ENCODE measurements at places on chromosomes 1 and 21.

- no peak for DNase-seq
Observed at GRCh38 chr1:217620814-217621213, 10.1 kb downstream of the GPATCH2 start.

DNA sequence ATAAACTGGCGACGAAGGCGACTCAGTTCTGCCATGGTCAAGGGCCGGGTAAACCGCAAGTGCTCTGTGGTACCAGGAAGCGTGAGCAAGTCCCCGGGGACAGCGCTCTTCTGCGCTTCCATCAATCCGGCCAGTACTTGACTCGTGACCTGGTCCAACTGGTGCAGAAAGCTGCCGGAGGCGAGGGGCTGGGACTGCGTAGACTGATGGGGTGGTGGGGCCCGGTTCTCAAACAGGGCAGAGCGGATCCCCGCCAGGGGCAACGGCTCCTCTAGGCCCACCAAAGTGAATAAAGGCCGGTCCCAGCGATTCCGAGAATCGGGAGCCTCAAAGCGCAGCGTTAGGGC is 852 bp downstream of the KTI12 start:
- no peak for DNase-seq

DNA sequence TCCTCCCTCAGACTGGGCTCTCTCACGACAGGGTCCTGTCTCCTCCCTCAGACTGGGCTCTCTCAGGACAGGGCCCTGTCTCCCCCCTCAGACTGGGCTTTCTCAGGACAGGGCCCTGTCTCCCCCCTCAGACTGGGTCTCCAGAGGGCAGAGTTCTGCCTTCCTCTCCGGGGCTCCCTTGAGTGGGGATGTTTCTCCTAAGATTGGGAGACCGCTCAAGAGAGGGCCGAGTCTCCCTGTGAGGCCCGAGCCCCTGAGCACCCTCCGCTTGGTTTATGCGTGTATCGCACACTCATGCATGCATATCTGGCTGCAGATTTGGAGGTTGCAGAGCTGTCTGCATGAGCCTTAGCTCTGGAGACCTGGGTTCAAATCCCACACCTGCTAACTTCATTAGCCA is 39.3 kb upstream of the CSF3R start:
- DNase-seq: no peak

GRCh38 chr1:160260406-160261382 is 1.7 kb downstream of the DCAF8 start:
- no peak for DNase-seq

GRCh38 chr21:35366394-35367080 is 317.4 kb upstream of the RUNX1 start:
- DNase-seq: no peak

- DNase-seq: no peak
Observed at GRCh38 chr1:25680701-25681100, 64.1 kb downstream of the MAN1C1 start.

- DNase-seq: peak; percentile 31
Observed at GRCh38 chr21:38159355-38159754, 97.4 kb upstream of the KCNJ15 start.

- no peak for DNase-seq
Observed at GRCh38 chr1:190169311-190170067, 308.2 kb downstream of the BRINP3 start.

- DNase-seq: no peak
Observed at GRCh38 chr1:1926886-1927660, 8.0 kb upstream of the TMEM52 start.

GRCh38 chr1:58233729-58234128 is 312.8 kb downstream of the OMA1 start:
- no peak for DNase-seq

DNA sequence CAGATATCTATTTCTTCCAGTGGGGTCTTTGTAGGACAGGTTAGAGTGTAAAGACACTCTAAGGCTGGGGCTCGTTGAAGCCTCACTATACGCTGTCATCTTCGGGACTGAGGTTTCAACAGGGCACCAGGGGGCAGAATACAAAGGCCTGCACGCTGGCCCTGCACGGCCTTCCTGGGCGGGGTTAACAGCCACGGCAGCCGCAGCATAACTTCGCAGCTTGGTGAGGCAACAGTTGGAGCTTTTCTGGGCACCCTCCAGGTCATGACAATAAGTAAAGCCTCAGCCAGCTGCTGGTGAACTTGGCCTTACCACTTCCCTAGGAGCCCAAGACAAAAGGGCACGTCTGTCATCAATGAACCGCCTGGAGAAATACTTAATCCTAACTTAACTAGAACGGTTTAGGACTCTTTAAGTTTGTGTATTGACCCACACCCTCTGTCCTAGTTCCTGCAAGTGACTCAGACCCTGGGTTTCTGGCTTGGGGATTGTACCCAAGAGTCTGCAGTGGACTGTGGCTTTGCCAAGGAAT is 2.3 kb upstream of the RUNX1 start:
- DNase-seq: no peak

GRCh38 chr1:204112876-204113730 is 38.7 kb downstream of the ETNK2 start:
- DNase-seq: no peak

DNA sequence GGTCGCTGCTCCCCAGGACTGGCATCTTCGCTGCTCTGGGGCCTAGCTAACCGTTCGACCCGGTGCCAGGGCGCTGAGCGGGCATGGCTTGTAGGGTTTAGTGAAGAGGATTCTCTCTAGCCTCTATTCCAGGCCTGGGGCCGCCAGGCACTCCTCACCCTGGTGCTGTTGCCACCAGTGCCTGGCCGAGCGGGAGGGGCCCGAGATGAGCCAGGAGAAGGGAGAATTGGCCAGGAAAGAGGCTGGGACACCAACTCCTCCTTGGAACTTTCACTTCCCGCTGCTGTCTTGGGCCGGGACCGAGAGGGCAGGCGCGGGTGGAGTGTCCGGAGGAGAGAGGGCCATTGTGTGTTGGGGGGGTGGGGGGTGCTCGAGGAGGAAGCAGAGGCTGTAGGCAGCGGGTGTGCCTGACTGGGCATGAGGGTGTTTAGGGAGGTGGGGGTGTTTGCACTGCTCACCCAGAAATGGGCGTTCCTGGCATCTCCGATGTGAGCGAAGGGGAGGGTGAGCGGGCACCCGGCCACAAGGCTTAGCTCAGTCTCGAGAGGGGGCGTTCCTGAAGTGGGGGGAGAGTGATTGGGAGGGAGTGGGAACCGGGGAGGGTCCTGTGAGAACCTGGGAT is 772 bp downstream of the ADAM15 start:
- DNase-seq: no peak

DNA sequence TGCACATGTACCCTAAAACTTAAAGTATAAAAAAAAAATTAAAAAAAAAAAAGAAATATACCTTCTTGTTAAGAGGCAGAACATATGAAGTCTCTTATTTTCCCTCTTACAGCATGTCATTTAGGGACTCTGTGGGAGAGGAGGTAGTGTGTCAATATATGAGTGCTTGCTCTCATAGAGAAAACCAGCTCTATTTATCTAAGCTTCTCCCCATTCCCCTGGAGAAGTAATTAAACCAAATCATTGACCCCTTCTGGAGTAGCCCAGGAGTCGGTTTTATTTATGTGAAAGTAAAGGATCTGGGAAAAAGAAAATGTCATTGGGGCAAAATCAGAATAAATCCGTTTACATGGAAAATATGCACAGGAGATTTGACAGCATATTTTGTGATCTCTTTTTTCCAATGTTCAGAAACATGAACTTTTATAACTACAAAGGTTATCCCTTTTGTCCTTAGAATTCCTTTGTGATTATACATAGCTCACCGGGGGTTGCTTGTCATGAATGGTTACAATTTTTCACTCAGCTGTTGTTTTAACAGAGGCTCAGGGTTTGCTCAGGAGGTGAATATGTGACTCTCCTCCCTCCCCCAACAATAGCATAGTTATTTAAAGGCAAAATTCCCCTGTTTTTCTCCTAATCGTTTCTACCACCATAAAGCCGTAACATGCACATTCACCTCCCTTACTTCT is 114.5 kb upstream of the C1orf21 start:
- no peak for DNase-seq

DNA sequence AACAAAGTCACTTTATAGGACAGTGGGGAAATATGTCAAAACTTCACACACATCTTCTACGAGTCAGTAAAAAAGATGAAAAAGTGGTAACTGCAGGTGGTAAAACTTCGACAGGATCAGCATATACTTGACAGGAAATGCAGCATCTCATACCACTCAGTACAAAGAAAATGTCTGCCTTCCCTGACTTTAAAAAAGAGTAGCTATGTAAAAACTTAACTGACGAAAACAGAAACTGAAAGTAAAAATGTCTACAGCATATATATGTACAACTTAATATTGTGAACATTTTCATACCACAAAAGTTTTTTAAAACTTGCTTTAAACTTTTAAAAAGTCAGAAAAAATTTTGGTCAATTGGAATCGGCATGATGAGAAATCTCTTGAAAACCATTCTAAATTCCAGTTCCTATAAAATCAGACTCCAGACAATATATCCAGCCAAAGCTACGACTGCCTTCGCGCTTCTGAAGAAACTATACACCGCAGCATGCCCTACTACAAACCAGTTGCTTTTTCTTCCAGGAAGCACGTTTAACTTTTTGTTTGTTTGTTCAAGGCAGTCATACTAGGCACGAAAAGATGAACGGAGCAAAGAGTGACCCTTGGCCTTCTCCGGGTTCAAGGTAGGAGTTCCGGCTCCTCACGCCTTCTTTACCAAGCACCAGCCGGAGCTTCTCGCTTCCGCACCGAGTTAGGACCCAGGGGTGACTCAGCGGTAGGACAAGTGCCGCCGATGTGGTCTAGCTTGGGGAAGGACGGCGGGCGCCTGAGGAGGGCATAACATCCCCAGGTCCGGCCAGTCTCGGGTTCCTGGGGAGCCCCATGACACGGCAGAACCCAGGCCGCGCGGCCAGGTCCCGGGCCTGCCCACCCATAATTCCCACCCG is 612 bp downstream of the PSMA5 start:
- peak; percentile 48 for DNase-seq

DNA sequence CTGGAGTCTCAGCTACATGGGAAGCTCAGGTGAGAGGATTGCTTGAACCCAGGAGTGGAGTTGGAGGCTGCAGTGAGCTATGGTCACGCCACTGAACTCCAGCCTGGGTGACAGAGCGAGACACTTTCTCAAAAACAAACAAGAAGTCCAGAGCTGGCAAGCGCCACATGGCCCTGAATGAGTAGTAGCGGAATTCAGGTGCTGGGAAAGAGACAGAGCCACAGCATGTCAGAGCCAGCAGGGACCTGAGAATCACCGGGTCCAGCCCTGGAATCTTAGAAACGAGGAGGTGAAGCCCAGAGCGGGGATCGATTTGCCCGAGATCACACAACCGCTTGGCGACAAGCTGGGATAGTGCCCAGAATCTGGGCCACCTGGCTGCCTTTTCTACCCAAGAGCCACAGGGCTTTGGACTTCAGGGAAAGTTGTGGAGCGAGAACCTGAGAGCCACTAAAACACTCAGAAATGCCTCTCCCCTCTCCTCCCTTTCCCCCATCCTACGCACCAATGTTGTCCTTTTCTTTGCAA is 9.8 kb downstream of the ARL8A start:
- no peak for DNase-seq

DNA sequence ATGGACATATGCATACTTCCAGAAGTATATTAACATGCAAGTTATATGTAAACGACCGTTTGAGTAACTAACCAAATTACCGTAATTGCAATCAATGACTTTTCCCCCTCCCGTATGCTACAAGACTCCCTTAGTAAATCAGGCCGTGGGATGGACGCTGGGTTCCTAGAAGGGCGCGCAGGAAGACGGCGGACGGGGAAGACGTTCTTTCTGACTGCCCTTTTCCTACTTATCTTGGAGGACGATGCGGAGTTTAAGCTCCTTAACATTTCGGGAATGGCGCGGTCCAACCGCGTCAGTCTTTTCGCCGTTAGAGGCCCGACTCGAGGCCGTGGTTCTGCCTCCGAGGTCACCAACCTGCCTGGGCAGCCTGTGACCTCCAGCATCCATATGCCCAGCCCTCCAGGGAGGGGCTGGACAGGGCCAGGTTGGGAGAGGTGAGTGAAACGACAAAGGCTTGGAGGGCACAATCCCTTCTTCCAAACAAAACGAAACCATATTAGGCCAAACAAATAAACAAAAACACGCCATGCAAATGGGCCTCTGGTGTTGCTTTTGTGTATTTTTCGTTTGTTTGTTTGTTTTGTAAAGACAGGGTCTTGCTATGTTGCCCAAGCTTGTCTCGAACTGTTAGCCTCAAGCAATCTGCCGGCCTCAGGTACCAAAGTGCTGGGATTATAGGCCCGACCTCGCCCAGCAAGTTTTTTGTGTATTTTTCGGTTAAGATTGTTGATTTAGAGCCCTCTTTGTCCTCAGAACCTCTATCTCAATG is 873 bp upstream of the PI4KB start:
- DNase-seq: no peak

- no peak for DNase-seq
Observed at GRCh38 chr21:33042812-33043211, 17.1 kb downstream of the OLIG2 start.

DNA sequence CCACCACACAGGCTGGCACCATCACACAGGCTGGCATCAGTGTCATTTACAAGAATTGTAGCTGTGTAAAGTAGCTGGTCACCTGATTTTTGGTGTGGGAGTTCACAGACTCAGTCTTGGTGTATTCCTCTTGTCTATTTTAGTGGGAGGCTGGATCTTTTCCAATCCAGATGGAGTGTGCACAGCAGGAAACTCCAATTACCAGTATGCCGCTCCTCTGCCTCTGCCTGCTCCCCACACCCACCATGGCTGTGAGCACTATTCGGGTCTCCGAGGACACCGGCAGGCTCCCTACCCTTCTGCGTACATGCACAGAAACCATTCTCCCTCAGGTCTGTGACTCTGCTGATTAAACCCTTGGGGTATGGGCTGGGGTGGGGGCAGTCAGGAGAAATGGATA is 24.2 kb downstream of the TBX19 start:
- DNase-seq: no peak

DNA sequence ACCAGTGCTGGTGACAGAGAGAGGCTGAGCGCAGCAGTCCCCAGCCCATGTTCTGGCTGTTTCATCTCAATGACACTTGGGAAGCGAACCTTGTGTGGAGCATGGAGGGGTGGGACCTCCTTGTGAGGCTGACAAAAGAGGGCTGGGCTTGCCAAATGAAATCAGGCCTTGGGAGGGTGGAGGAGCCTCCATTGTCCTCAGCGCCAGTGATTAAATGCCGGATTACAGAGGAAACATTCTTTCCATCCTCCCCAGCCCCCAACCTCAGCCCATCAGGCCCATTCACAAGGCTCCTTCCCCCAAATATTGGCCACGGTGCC is 63.3 kb upstream of the PAXBP1 start:
- DNase-seq: no peak

DNA sequence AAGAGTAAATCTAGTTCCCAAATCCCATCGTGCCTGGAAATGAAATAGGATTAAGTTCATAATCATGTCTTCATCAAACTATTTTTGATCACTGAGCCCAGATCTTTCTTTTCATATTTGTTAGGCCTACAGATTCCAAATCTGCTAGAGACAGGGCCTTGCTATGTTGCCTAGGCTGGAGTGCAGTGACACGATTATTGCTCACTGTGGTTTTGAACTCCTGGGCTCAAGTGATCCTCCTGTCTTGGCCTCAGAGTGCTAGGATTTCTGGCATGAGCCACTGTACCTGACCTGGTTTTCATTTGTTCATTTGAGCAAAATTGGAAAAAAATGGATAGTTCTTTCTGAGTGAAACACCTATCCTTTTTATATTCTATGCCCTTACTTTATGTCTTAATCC is 28.0 kb upstream of the DIPK1A start:
- no peak for DNase-seq

All from stimulated activated CD8-positive, alpha-beta memory T cell treated with anti-CD3 and anti-CD28 coated beads, Interleukin-7, amount 100 ng/mL, for 48 hours (primary cell).